Neural progenitor cell (in vitro differentiated cells): ENCODE measurements at places on chromosomes 5 and 9.

DNA sequence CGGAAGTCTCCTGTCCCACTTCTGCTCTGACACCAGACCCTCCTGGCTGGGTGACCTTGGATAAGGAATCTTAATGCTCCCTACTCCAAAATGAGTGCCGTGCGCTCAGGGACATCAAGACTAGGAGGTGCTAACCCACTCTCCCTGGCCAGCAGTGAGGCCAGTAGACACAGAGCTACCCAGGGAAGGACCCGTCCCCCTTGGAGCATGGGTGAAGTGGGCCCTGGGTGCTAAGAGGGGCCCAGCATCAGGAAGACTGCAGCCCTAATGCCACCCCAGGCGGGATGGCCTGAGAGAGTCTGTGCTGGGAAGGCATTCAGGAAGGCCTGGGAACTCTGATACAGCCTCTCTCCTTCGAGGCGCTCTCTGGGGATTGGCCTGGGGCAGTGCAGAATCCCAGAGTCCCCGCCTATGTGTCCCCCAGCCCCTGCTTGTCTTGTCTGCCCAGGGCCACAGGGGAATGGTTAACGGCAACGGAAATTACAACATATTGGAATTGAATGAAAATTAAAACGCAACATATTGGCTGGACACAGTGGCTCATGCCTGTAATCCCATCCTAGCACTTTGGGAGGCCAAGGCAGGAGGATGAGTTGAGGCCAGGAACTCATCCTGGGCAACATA is 29.7 kb upstream of the RNU6ATAC start:
- DNase-seq = no peak

GRCh38 chr5:166942948-166943347 is 1348.5 kb upstream of the WWC1 start:
- DNase-seq = no peak

DNA sequence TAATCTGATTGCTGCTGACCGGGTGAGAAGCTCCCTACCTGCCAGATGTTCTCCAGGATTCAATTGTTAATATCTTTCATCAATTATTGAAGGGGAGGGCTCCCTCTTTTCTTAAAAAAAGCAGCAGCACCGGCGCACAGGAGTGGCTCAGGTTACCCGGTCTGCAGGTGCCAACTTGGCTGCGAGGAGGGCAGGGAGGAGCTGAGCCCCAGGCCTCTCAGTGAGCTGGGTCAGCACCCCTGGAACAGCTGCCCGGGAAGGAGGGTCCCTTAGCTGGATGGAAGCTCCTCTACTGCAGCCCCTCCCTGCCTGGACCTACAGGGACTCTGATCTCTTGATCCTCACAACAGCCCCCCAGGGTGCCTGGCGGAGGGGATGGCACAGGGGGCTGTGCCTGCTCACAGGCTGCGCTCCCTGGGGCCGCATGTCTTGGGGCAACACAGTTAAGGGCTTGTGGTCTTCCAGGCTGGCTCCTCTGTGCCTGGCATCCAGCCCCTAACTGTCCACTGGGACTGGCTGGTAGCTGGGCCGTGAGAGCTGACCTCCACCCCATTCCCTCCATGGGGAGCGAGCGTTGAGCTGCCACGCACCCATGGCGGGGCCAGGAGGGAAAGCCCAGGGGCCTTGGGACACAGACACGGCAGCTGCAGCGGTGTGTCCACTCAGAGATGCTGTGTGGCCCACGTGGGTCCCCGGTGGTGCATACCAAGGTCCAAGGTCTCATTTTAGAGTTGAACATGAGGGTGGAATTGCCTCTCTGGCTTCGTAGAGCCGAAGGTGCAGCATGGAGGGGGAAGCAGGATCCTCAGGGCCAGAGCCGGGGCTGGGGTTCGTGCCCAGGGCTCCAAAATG is 28.6 kb upstream of the TMEM250 start:
- DNase-seq = no peak

DNA sequence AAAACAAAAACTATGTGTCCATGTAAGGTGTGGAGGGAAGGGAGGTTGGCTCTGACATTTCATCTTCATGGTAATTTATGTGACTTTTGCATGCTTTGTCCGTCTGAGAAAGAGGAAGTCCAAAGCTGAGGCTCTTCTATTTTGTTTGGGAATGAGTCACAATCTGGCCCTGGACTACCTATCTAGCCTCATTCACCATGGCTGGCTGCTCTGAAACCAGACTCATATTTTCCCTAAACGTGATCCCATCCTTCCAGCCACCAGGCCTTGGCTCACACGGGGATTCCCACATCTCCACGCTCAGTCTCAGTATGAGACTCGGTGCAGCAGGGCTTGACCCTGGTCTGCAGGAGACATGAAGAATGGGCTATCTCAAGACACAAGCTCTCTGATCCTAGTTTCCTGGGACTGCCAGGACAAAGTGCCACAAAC is 672.8 kb downstream of the ACTL7B start:
- DNase-seq = no peak

DNA sequence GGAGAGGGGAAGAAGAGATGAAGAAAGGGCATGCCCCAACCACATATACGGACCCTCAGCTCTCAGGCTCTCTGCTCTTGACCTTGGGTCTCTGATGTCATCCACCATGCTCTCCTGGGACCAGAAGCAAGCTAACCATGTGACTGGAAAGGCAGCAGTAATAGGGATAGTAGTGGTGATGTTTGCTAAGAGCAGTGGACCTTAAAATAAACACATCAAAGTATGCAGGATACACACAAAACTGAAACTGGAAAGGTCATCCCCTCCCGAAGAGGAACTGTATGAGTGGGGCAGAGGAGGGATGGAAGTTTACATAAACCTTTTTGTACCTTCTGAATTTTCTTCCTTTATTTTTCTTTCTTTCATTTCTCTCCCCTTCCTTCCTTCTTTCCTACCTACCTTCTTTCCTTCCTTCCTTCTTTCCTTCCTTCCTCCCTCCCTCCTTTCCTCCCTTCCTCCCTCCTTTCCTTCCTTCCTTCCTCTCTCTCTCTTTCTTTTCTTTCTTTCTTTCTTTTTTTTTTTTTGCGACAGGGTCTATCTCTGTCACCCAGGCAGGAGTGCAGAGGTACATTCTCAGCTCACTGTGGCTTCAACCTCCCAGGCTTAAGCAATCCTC is 8.1 kb upstream of the PTPN3 start:
- no peak for DNase-seq
